CD4-positive, alpha-beta T cell treated with Interleukin-21 for 1 hour (primary cell): ENCODE measurements at places on chromosomes 6 and 20.

- DNase-seq, result no peak
Measured at GRCh38 chr6:11188161-11188915, 44.1 kb downstream of the NEDD9 start.

- no peak for DNase-seq
Measured at GRCh38 chr6:78192057-78192456, 539.2 kb downstream of the MEI4 start.

DNA sequence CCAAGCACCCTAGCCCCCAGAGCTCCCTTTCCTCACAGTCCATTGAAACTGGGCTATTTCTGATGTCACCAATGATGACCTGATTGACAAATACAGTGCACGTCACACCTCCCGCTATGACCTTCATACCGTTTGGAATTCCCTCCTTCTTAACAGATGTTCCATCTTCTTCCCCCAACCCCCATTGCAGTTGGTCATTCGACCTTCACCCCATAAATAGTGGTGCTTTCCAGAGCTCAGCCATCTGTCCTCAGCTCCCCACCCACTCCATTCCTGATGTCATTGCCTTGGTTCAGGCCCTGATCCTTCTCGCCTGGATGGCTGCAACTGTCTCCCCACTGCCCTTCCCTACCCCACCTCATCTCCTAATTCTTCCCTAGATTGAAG is 198.5 kb downstream of the SOD2 start:
- no peak for DNase-seq

DNA sequence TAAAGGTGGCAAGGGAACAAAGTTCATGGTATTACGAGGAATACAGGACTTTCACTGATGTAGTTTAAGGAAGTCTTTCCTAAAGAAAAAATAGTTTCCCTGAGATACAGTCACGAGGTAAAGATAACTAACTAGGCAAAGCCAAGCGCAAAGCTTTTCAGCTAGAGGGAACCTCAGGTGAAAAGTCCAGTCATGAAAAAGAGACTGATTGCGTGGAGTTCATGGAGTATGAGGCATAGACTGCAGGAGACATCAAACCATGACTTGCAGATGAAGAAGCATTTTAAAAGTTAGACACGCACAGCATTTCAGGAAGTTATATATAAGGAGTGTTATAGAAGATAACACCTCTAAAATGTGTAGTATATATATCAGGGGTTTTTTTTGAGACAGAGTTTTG is 205.6 kb upstream of the ZNF184 start:
- DNase-seq, result no peak

- DNase-seq, result peak; percentile 58
Measured at GRCh38 chr6:152975204-152975915, 7.5 kb downstream of the FBXO5 start.

GRCh38 chr6:148935705-148936435 is 189.0 kb downstream of the UST start:
- DNase-seq, result no peak

DNA sequence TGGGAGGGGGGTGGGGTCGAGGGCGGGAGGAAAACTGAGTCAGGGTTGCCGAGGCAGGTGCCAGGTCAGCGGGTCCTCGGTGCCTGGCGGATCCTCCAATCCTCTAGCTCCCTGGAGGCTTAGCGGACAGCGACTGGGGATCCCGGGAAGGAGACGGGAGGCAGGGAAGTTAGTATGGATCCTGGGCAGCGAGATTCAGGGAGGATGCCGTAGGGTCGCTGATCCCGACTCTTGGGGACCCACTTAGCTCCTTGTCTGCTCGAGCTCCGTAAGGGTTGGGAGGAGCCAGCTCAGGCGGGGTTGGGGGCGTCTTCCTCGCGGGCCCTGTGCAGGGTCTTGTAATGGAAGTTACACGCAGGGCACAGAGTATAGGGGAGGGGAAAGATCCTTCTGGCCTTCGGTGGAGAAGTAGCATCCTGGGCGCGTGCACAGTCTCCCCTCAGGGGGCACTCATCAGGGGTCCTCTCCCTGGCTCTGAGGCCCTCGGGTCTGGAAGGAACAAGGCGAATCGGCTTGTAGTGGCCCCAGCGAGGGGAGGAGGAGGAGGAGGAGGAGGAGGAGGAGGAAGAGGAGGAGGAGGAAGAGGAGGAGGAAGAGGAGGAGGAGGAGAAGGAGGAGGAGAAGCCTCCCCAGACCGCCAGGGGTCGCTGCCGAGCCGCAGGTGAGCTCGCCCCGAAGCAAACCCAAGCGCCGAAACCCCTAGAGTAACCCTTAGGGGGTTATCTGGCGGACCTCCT is 6.4 kb upstream of the SLC12A5 start:
- peak; percentile 74 for DNase-seq

- peak; percentile 59 for DNase-seq
Measured at GRCh38 chr6:79868098-79868722, 79.1 kb downstream of the ELOVL4 start.
